Suprapubic skin (tissue), 4 donors: ENCODE measurements at places on chromosomes 13 and 19. TPM values are rescaled to one million over a fixed set of nuclear protein-coding genes. Genes with fewer than 3 reads are reported as not detected.

The SPACA4 gene
- total RNA-seq: 3.6 TPM

DNA sequence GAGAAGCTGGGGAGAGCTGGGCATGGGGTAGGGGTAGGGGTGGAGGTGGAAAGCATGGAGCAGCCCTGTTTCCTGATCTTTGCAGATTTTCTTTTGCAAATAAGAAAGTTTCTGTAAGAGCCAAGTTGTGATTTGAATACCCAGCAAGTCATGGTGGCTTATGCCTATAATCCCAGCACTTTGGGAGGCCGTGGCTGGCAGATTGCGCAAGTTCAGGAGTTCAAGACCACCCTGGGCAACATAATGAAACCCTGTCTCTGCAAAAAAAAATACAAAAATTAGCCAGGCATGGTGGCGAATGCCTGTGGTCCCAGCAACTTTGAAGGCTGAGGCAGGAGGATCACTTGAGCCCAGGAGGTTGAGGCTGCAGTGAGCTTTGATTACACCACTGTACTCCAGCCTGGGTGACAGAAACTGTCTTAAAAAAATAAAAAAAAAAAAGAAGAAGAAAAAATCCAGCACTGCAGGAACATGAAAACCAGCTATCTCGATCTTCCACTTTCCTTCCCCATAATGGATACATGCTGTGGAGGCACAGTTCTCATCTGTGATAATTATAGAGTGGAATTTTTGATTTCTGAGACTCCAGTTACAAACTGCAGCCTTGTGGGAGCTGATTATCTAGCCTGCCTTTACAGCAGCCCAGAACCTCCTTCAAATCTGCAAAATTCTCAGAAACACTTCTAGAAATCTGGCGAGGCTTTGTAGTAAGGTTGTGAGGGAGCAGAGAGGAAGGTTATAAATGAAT, 12.1 kb upstream of the TEX26 start:
- DNase-seq: no peak

DNA sequence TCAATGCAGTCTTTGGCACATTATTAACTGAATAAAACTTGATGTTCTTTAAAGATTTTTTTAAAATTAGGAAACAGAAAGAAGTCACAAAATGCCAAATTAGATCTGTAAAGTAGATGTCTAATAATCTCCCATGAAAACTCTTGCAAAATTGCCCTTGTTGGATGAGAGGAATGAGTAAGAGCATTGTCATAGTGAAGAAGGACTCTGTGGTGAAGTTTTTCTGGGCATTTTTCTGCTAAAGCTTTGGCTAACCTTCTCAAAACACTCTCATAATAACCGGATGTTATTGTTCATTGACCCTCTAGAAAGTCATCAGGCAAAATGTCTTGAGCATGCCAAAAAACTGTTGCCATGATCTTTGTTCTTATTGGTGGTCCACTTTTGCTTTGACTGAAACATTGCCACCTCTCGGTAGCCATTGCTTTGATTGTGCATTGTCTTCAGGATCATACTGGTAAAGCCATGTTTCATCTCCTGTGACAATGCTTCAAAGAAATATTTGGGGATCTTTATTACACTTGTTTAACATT, 549.3 kb downstream of the LIG4 start:
- DNase-seq: no peak

DNA sequence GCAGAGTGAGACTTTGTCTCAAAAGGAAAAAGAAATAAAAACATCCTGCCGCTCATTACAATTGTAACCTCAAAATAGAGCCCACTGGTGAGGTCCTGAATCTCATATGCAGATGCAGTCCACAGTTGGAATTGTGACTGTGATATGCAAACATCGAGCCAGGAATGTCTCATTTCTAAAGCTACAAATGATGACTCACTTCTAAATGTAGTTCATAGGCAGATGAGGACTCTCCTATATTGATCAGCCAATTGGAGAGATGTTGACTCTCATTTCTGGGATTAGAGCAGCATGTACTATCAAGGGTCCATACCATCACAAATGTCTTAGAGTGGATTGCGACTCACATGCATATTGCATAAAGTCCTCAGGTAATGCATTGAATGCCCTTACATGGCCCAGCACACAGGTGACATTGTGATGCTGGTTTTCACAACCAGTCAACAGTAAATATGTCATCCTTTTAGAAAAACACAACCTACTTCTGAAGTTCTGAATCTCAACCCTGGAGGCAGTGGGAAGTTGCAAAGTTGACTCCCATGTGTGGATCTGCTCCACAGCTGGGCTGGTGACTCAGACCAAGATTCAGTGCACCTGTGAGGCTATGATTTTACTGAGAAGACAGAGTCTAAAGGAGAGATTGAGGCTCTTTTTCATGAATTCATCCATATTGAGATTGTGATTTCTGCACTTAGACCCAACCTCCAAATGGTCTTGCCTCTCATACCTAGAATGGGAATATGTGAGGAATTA, 16.9 kb upstream of the ZNF254 start:
- DNase-seq: no peak

DNA sequence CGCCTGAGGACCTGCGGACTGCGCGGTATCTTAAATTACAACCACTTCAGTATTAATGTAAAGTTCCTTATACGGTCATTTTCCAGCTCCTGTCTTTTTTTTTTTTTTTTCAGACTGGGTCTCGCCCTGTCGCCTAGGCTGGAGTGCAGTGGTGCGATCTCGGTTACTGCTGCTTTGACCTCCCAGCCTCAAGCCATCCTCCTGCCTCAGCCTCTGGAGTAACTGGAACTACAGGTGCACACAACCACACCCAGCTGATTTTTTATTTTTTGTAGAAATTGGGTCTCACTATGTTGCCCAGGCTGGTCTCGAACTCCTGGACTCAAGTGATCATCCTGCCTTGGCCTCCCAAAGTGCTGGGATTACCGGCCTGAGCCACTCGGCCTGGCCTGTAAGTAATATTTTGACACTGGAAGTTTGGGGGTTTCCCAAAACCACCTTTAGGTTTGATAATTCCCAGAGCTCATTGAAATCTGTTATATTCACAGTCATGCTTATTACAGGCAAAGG, 406 bp upstream of the EID2B start:
- DNase-seq: no peak
